Stimulated activated CD4-positive, alpha-beta T cell treated with anti-CD3 and anti-CD28 coated beads, Interleukin-15, amount 100 ng/mL, for 1 hour (primary cell): ENCODE measurements at places on chromosomes 4 and X.

DNA sequence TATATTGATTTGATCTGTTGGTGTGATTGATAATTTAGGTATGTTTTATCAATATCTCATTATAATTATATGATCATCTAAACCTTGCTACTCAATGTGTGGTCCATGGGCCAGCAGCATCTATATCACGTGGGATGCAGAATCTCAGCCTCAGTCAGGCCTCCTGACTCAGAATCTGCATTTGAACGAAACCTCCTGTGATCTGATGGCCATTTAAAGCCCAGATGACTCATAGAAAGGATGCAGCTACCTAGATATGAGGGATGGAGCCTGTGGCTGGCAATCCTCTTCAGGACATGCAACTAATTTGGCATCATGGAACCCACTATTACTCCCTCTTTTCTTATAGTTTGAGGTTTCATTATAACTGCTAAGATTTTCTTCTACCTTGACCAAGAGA is 11.3 kb upstream of the CHRNA9 start:
- no peak for DNase-seq

DNA sequence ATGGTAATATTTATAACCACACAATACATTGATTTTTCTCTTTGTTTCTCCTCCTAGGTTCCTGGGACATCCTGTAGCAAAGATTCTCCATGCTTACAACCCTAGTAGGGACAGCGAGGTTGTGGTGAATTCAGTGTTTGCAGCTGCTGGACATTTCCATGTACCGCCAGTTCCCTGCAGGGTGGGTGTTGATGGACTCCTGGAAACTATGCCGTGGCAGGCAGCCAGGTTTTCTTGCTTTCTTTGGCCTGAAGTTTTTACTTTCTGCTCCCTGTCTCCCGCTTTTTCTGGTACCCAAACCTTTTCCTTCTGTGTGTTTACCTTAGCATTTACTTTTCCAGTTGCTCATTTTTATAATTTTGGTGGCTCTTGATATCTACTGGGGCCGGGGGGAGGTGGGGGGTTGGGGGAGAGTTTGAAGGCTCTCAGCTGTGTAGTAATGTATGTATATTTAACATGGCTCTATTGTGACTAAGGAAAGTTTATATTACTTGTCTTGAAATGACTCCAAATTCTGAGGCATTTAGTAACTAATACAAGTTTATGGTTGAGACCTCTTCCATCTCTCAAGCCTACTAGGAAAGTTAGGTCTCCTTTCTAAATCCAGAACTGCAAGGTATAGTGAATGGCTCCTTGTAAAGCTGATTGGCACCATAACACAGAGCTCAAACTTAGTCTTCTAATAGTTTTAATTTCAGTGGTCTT is 89.7 kb downstream of the TMEM131L start:
- no peak for DNase-seq

DNA sequence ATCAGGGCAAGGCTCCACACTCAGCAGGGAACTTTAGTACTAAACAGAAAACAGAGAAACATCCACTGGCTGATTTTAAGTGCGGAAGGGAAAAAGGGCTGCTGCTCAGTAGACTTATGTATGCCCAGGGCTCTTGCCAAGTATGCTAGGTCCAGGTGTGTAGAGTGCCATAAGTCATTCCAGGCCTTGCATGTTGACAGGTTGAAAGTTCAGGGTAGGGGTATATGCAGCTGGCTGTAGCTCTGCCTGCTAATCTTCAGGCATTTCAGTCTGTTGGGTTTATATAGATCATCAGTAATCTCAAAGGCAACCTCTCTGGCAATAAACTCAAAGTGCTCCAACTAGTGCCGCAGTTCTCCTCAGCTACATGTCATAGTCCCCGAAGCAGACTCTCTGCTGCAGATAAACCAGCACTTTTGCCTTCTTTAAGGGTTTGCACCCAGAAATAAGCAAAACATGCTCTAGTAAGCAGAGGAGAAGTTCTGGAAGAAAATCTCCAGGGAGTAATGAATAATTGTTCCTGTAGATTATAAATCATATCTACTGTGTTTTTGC is 134.9 kb upstream of the GRIA3 start:
- DNase-seq, result no peak

DNA sequence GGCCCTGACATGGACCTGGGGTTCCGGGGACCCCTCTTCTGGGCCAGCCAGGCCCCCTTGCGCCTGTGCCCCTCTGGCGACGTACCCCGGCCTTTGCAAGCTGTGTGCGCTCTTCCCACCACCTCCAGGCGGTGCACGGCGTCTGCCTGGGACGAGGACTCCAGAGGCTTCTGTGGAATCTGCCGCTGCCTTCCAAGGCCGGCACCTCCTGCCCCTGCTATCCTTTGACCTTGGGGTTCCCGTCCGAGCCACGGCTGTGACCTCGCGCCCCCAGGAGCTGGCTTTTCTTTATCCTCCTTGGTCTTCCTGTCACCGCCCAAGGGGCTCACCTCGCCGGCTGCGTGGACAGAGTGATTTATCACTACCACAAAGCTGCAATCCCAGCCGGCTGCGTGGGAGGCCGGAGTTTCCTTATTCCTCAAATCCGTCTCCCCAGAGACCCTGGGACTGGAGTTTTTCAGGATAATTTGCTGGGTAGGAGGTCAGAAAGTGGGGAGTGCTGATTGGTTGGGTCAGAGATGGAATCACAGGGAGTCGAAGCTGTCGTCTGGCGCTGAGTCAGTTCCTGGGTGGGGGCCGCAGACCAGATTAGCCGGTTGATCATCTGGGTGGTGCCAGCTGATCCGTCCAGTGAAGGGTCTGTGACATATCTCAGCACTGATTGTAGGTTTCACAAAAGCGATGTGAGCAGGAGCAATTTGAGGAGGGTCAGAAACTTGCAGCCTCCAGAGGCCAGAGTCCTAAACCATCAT is 19.8 kb upstream of the PLCXD1 start:
- DNase-seq, result no peak

DNA sequence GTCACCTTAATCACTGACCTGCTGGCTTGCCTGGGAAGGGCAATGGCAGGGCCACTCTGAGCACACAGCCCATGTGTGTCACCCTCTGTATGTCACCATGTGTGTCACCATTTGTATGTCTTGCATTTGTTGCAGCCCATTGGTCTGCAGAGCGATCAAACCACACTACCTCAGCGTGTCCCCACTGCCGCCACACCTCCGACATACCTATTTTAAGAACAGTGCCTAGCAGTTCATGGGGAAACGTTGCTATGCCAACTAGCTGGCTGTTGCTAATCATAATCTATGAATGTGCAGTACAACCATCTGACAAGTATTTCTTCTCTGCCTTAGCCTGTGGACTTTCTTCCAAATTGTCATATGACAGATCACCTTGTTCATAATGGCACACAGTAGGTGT is 8.0 kb upstream of the CRMP1 start:
- no peak for DNase-seq

- no peak for DNase-seq
Measured at GRCh38 chrX:53685711-53686110, 808 bp downstream of the HUWE1 start.

DNA sequence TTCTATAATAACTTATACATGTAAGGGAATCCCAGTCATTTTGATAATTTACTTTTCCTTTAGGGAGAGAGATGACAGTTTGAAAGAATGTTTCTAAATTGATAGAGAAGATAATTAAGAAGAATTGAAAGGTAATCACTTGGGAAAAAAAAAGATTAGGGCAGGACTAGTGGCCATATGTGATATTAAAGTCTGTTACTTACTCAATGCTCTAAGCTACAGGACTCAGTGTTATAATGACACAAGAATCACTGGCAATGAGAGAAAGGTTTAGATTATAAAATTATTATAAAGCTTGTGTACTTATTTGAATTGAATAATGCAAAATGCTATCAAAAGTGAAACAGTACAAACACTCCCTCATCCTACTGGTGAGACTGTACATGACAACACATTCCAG is 265.3 kb downstream of the BANK1 start:
- no peak for DNase-seq

GRCh38 chr4:8217871-8218270 is 18.8 kb downstream of the SH3TC1 start:
- no peak for DNase-seq

DNA sequence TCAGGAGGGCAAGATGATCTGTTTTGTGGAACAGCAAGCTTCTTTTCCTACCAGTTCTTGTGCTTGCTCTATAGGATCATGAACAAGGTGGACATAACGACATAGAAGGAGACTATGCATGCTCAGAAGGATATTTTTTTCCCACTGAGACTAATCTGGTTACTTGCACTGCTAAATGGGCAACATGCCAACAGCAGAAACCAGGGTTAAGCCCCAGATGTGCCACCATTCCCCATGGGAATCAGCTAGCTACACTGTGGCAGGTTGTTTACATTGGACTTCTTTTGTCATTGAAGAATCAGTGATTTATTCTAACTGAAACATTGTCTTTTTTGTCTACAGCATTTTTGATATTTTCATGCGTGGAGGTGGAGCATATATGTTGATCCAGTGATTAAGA is 165.6 kb downstream of the C4orf33 start:
- no peak for DNase-seq

DNA sequence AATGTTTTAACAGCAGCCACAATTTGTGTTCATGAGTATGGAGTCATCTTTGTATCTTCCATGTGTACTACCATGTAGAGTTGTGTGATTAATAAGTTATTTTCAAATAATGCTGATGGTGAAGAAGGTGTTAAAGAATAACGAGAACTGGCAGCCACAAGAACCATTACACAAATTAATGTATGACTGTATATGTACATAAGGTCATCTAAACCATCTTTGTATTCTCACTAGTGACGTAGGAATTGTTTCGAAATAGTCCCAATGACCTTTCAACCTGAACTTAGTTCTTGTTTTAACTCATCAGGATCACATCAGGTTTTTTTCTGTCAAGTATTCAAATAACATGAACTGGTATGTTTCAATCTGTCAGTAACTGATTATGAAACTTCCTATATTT is 48.3 kb upstream of the NOCT start:
- no peak for DNase-seq

GRCh38 chrX:147960722-147961121 is 20.4 kb upstream of the FMR1NB start:
- no peak for DNase-seq

GRCh38 chr4:3009422-3009821 is 46.1 kb downstream of the GRK4 start:
- DNase-seq, result no peak

DNA sequence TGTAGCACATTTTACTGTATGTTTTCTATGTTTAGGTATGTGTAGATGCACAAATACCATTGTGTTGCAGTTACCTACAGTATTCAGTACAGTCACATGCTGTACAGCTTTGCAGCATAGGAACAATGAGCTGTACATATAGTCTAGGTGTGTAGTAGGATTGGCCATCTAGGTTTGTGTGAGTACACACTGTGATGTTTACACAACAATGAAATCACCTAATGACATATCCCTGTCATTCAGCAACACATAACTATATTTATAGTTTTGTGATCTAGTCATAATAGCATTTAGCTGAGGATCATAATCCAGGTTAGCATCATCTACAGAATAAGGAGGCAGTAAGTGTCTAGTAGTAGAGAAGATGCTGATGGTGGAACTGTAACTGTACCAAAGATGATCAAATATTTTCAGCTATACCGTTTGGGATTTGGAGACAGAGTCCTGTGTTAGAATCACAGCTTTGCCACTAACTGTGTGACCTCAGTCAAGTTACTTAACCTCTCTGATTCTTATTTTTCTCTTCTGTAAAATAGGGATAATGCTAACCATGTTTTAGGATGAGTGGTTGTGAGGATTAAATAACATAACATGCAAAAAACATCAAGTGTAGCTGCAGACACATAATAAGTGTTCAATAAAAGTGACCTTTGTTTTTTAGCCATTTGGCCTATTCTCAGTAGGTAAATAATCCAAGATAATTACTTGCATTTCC is 73.3 kb downstream of the LIMCH1 start:
- DNase-seq, result no peak

- no peak for DNase-seq
Measured at GRCh38 chr4:90137555-90137954, 10.4 kb downstream of the CCSER1 start.

- no peak for DNase-seq
Measured at GRCh38 chr4:170090352-170091052, 746 bp upstream of the AADAT start.

- no peak for DNase-seq
Measured at GRCh38 chr4:25524663-25525062, 131.0 kb upstream of the SLC34A2 start.

GRCh38 chr4:84901740-84902281 is 64.7 kb downstream of the WDFY3 start:
- DNase-seq, result no peak

DNA sequence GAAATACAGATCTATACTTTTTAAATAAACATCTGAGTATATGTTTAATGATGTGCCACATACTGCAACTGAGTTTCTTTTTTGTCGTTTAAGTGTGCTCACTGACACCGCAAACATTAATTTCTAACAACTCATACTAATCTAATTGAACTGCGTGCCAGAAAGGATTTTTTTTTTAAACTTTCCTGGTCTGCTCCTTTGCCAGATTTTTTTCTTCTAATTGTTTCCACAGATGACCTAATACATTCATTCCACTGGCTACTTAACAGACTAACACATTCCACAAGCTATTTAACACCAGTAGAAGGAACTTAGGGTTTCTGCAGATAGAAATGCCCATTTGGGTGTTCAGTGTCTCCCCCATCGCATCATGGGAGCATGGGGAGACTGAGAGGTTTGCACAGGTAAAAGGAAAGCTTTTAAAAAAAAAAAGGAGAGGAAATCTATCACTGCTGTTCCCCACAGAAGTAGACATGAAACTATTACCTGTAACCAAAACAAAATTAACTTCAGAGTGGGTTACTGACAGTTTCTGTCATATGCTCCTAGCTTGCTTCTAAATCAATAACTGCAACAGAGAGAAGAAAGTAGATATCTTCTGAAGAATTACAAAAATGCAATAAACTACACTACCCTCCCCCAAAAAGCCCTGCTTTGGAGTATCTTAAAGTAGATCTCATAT is 31.6 kb downstream of the SH3KBP1 start:
- no peak for DNase-seq

- DNase-seq, result no peak
Measured at GRCh38 chrX:108704839-108705238, 31.5 kb downstream of the IRS4 start.

DNA sequence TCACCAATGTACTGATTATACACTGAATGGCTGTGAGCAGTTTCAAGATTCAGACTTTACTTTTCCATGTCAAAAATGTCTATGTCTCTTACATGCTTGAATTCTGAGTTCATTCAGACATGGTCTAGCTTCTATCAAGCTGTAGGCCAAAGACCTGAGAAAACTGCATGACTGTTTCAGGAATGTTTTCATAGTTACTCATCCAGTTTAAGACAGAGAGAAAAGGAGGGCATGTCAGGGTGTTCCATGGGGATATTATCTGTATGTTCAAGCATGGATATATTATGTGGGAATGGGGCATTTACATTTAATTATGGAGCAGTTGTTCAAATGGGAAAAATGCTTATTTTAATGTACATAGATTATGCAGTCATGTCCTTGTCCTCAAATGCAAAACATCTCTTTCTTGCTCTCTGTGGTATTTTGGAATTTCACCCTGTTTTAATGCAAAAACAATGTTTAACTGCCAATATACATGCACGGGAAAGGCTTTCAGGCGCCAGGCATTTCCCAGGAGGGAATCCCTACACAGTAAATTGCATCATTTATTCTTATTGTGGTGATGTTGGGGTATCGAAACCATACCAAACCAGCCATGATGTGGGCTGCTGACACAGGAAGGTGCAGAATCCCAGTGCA is 429.1 kb upstream of the INTU start:
- no peak for DNase-seq
